Activated CD4-positive, alpha-beta memory T cell treated with anti-CD3 and anti-CD28 coated beads for 36 hours (primary cell): ENCODE measurements at places on chromosomes 5 and 9.

GRCh38 chr5:132763181-132764036 is 13.6 kb downstream of the SEPTIN8 start:
- DNase-seq = no peak

DNA sequence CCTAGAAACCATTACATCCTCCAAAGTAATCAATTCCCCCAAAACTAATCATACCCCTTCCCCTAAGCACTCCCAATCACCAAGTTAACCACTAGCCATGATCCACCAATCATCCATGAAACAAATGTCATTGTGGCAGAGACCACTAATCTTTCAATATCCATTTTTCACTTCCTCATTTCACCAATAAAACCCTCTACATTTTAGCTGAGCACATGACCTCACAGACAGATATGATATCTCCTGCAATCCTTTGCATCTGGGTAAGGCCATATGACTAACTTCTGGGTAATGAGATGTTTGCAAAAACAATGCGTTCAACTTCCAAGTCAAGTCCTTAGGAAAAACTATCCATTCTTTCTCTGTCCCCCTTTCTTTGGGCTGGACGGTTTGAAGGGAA is 20.7 kb downstream of the OR2S2 start:
- no peak for DNase-seq

DNA sequence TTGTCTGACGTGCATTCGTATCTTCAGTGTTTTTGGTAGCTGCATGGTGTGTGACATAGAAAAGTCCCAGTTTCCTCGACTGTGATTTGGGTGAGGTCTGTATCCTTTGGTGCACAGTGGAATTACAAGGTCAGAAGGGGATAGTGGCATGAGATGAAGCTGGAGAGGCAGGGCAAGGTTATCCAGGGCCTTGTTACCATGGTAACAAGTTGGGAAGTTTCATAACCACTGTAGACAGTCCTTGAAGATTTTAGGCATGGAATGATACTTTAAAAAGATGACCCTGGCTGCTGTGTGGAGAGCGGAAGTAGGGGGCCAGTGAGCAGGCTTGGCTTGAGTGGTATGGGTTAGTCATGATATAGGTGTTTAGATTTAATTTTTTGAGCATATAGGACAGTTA is 11.9 kb downstream of the EHMT1 start:
- DNase-seq = no peak

- no peak for DNase-seq
Observed at GRCh38 chr5:2178528-2178927, 295.8 kb upstream of the IRX4 start.

DNA sequence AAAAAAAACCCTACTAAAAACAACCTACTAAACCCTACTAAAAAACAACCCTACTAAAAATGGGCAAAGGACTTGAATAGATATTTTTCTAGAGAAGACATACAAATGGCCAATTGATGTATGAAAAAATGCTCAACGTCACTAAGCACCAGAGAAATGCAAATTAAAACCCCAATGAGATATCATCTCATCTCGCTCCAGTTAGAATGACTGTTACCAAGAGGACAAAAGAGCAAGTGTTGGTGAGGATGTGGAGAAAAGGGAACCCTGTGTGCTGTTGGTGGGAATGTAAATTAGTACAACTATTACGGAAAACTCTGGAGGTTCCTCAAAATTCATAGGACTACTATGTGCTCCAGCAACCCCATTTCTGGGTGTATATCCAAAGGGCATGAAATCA is 10.8 kb downstream of the SDHA start:
- no peak for DNase-seq

- no peak for DNase-seq
Observed at GRCh38 chr9:21764846-21765245, 37.6 kb upstream of the MTAP start.

GRCh38 chr9:16257604-16258003 is 612.9 kb downstream of the BNC2 start:
- no peak for DNase-seq

DNA sequence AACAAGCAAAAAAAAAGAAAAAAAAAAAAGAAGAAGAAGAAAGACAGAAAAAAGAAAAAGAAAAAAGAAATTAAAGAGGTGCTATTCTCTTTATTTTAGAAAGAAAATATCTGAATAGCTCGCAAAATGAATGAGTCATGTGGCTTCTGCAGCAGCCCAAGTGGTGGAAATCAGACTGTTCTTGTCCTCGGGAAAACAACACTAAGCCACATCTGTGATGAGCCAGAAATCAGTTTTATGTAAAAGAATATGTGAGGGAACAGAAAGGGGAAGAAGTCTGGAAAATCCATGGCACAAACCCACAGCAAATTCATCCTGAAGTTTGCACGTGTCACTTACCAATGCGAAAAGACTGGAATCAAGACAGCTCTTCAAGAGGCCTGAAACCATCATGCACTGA is 118.7 kb upstream of the GAS1 start:
- no peak for DNase-seq
